ENCODE measurements at places on chromosomes 7 and 10.

DNA sequence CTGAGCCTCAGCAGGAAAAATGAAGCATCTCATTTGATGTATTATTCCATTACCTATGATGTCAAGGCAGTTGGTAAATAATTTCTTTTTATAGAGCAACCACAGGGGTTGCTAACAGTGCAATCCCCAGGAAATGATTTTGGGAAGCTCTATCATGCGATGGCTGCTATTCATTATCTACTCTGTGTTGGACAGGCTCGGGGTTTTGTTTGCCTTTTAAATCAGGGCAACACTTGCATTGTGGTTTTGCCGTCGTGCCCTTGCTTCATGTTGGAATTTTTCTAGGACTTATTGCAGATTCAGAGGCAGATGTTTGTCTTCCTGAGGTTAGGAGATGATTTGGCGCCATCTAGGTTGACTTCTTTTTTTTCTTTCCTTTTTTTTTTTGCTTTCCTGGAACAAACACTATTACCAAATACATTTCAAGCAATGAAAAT, 128.4 kb downstream of the BICC1 start:
- DNase-seq: peak; percentile 99

DNA sequence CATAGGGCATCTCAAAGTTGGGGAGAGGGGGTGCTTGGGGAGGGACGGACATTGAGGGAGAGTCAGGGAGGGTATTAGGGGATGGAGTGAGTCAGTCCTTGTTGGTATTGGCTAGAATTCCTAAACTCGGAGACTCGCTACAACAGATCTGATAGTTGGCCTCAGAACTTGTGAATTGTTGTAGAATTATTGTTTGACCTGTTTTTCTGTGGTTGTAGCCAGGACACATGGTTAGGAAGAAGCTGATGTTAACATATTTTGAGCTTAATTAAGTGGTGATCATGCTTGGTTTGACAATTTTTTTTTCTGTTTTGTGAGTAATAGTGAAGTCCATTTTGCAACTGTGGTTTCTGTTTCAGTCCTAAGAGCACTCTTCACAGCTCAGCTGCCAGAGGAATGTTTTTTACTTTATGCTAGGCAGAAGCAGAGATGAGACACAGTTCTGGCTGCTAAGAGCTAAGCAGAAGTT, 1190.3 kb upstream of the C7orf33 start:
- peak; percentile 69 for DNase-seq

DNA sequence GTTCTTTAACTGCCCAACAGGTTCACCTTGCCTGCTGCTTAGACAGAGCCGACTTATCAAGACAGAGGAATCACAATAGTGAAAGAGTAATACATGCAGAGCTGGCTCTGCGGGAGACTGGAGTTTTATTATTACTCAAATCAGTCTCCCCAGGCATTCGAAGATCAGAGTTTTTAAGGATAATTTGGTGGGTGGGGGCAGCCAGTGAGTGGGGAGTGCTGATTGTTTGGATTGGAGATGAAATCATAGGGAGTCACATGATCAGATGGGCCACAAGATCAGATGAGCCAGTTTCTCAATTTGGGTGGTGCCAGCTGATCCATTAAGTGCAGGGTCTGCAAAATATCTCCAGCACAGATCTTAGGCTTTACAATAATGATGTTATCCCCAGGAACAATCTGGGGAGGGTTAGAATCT, 131.3 kb downstream of the AKR1D1 start:
- no peak for DNase-seq

DNA sequence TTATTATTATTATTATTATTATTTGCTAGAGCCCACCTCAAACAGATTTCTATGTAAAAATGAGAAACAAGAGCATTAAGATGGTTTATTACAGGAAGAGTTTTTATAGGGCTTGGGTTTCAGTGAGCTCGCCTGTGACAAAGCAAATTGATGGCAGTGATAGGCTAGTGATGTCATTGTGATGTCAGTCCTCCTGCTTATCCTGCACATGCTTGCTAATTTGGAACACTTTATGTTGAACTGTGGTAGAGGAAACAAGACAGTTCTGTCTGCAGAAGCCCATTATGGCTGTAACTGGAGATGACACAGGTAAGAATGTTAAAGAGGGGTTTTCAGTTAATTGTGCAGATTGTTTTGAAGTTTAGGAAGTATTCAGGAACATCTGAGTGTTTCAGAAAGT, 68.3 kb downstream of the CREM start:
- peak; percentile 79 for DNase-seq

DNA sequence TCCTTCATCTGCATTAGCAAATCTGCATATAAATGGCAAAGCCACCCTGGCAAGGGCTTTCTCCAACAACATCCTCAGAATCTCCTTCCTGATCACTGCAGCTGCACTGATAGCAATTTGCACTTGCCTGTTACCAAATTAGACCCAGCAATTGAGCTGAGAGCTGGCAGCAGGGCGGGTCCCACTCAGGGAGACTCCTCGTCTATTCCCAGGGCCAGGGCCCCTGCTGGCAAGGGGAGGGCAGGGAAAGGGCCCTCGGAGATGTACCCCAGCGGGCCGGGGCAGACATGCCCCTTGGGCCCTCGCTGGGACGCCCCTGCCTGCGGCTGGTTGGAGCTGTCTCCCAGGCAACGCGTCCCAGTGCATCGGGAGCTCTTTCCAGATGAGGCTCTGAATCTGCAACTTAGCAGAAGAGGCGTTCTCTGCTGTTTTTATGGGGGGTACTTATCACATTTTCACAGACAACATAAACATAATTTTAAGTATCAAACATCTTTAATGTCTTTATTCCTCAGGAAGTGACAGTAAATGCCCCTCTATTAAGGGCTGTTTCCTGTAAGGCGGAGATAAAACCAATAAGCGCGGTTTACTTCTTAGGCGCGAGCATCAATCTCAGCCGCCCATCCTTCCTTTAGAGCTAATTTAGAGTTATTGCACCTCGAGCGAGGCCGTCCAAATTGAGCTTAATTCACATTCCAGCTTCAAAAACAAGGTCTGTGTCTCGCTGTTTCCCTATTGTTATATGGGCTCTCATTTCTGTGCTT, 249.0 kb upstream of the PPP2R2D start:
- DNase-seq: no peak

- no peak for DNase-seq
These were observed 354.8 kb downstream of the CXCL12 start for GRCh38 chr10:44030132-44030531.

DNA sequence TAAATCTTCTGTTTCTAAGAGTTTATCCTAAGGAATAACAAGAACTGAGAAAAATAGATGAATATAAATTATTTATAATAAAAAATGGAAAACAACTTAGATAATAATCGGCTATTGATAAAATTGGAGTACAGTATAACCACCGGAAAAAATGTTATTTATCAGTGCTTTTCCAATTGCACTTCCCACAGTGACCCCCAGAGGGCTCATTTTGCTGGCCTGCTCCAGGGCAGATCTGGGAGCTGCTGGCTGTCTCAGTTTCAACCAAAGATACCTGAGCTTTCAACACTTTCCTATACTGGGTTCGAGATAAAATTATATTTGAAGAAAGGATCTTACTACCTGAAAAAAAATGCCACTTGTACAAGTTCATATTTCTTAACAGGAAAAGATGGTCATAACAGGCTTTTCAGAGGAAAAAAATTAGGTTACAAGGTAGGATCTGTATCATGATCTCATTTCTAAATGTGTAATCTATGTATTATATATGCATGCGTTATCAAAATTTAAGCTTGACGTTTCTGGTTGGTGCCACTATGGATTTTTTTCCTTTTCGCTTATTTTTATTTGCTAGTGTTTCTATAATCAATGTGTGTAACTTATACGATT, 165.7 kb downstream of the NPSR1 start:
- DNase-seq: peak; percentile 44

DNA sequence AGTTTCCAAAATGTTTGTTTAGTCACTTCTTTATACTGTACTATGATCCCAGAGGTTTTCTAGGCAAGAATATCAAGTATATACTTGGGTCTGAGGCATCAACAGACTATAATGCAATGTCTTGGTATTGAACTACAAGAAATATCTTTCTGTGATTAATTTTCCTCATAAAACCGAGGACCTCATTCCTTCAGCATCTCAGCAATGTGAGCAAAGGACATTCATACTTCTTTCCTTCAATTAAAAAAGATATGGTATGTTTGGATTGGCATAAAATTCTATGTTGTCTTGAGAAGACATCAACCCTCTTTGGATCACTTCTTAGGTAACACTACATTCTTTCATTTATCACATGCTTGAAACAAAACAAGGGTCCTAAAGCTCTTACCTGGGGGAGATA, 524.5 kb downstream of the PHTF2 start:
- DNase-seq: no peak

GRCh38 chr7:107079212-107079940, 34.9 kb downstream of the PRKAR2B start:
- DNase-seq: no peak

DNA sequence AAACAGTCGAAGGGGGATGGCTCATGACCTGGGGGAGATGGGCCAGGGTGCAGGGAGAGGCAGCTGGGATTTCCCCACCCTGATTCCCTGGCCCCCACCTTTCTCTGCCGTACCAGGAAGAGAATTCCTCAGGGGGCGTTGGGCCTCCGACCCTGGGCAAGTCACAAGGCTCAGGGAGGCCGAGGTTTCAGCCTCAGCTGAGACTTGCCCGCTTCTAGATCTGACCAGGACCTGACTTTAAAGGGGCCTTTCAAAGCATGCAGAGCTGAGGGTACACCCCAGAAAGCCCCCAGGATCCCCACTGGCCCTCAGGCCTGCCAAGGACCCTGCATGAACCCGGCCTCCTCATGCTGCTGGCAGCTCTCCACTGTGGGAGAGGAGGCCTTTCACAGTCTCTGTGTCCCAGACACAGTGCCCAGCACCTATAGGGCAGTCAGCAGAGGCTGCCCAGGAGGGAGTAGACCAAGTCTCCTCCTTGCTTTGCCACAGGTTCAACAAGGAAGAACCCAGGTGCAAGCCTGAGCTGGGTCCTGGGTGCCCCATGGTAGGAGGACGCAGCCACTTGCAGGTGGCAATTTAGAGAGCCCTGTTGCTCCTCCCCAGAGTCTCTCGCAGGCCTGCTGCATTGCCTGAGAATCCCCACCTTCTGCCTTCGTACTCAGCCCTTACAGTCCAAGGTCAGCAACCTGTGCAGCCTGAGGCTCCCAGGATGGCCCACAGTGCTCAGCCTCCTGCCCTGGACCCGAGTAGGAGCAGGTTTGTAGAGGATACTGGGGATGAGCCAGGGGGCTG, 89.3 kb downstream of the CHST15 start:
- no peak for DNase-seq

GRCh38 chr10:14742382-14742781, 32.3 kb downstream of the FAM107B start:
- DNase-seq: no peak

- DNase-seq: no peak
These were observed 977 bp downstream of the CALU start for GRCh38 chr7:128739990-128740682.

DNA sequence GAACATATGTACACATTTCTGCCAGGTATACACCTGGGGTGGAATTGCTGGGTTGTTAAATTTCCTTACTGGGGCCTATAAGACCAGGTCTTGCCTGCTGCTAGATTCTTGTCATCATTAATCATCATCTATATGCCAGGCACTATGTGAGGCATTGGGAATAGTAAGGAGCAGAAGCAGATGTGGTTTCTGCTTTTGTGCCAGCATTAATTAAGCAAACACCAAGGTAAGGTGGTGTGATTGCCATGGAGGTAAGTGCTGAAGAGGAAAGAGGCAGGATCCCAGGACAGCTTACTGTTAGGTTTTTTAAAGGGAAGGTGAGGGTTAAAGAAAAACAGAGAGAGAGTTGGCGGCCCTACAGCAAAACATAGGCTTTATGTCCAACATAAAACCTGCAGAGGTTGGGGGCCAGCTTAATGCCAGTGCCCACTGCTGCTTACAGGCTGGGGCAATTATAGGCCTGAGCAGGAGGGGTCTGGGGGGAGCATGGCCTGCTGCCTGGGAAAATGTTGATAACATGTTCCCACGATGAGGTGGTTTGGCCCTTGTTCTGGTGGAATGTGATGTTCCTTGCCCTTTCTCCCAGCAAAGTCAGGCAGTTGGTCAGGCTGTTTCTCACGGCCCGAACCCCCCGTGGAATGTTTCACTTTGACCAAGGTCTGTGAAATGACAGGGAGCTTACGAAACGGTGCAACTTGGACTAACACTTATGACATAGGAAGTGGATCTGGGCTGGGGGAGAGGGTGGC, 93.9 kb downstream of the RBM20 start:
- DNase-seq: peak; percentile 19

DNA sequence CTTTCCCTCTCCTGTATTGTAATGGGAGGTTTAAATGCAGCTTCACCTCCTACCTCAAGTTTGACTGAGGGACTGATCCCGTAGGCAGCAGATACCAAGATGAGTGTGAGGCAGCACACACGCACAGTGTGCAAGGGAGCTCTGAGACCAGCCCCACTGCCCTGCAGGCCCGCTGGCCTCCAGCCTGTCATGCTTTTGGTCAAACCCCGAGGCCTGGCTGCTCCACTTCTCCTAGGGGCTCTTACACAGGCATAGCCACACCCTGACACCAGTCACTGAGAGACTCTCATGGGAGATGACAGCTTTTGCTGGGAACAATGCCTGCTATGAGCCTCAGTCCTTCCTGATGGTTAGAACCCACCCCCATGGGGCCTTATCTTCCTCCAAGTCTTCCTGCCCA, 27.6 kb downstream of the DRGX start:
- no peak for DNase-seq

DNA sequence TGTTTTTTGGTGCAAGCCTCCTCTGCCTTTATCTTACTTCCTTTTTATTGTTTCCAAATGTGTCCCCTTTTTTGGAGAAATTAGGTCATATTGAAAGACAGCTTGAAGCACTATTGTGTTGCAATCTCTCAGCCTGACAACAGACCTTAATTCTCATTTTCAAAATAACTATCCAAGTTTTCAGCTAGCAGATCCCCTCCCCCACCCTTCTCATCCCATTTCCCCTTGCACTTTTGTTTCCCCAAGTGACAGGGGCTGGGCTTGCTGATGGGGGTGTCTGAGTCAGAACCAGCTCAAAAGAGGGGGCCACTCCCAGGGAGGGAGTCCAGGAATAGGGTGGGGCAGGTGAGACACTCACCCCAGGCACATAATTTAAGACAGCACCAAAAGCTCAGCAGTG, 75.3 kb downstream of the MKI67 start:
- DNase-seq: peak; percentile 21

DNA sequence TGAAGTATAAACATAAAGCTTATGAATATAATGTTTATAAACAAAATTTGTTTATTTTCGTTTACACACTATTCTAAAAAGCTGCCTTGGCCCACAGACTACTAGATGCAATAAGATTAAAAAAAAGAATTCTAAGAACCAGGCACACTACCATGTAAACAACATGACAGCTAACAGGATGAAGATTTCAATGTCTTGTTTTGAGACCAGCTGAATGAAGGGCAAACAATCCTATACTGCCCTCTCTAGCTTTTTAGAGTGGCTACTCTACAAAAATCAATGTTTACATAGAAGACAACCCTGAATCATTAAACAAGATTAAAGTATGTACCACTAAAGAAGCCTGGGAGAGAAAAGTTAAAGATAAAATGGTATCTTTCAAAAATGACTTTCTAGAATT, 38.6 kb downstream of the SLC25A40 start:
- no peak for DNase-seq
